ENCODE measurements at places on chromosomes 2 and 18.

GRCh38 chr2:46520130-46520711, 40.9 kb downstream of the TMEM247 start:
- DNase-seq: no peak

DNA sequence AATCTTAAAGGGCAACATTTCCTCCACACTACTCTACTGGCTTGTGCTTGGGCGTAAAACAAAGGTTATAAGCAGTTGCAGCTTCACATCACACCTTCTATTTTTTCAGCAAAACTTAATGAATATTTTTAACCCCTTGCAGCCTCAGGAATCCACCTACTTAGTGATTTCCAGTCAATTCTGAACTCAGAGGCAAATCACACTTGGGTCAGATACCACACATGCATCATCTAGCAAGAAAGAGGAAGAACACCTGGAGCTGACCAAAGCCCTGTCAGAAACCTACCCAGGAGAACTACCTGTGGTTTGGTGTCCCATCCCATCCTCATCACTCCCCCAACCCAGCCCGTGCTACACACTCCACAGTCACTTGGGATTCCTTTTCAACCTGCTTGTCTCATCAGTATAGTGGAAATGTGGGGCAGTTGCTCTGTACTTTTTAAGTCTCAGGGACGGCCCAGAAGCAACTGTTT, 25.5 kb downstream of the PIAS2 start:
- no peak for DNase-seq

DNA sequence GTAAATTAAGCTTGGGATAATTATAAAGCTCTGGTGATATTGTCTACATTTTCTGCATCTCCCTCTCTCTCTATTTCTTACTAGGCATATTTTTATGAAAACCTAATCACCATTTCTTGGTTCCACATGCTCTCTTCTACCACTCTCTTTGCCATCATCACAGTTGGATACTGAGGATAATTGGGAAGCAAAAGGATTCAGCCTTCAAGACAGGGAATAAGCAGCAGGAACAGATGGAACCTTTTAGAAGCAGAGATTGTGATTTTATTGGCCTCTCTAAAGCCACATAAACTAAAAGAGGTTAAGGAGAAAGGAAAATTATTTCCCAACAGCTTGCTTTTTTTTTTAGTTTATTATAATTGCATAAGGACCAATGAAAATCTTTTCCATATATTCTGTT, 226.3 kb upstream of the SPHKAP start:
- DNase-seq: no peak

- no peak for DNase-seq
Observed at GRCh38 chr2:179277429-179278196, 13.0 kb upstream of the SESTD1 start.

GRCh38 chr2:41782306-41783158, 265.3 kb upstream of the PKDCC start:
- no peak for DNase-seq

DNA sequence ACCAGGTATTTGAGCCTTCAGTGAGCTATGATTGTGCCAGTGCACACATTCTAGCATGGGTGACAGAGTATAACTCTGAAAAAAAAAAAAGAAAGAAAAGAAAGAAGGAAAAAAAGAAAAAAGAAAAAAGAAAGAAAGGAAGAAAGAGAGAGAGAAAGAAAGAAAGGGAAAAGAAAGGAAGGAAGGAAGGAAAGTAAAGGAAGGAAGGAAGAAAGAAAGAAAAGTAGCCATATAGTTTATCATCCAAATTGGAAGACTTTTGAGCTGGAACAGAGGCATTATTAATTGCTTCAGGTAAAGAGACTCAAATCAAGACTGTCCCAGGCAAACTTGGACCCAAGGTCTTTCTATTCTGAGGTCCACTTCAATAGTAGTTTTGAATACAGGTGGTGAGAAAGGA, 32.9 kb upstream of the ZEB2 start:
- no peak for DNase-seq

DNA sequence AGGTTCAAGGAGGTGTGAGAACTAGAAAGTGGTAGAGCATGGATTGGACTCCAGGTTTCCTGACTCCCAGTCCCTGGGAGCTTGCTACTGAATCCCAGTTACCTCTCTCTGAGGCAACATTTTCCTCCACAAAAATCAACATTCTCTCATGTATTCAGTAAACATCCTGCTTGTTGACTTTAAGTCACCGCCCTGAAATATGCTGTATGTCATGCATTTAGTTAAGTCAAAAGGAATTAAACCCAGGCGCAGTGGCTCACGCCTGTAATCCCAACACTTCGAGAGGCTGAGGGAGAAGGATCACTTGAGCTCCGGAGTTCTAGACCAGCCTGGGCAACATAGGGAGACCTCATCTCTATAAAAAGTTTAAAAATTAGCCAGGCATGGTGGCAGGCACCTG, 3.8 kb downstream of the MATN3 start:
- DNase-seq: no peak

DNA sequence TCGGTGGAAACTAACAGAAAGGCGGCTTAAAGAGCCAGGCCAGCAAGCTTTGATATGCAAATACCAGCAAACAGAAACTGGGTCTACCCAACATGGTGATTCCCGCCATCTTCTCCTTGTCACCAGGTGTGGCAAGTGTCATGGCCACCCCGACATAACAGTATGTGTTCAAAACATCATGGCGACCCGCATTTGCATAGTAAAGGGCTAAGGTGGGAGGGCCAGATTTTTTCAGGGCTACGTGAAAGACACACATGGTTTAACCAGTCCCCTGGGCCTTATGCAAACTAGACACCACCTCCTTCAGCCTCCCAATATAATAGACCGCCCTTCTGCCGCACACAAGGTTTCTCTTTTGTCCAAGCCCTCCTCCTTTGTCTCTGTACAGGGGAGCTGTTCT, 260.4 kb downstream of the METTL4 start:
- DNase-seq: no peak

- no peak for DNase-seq
Observed at GRCh38 chr2:165634855-165635254, 159.2 kb downstream of the GALNT3 start.

DNA sequence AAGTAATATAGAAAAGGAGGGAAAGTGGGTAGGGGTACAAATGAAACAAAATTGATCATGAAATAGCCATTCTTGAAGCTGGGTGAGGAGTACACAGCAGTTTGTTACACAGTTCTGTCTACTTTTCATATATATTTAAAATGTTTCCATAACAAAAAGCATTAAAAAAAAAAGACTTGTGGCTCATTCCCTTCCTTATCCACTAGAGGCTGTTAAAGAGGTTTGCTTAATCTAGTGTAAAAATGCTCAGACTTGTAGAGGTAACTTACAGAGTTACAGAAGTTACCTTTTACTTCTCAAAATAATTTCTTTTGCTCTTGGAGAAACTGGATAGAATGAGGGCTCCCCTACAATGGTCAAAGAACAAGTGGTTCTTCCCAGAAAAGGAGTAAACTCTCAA, 8.1 kb upstream of the WIPF1 start:
- no peak for DNase-seq

GRCh38 chr18:2480536-2480935, 90.8 kb downstream of the METTL4 start:
- no peak for DNase-seq

DNA sequence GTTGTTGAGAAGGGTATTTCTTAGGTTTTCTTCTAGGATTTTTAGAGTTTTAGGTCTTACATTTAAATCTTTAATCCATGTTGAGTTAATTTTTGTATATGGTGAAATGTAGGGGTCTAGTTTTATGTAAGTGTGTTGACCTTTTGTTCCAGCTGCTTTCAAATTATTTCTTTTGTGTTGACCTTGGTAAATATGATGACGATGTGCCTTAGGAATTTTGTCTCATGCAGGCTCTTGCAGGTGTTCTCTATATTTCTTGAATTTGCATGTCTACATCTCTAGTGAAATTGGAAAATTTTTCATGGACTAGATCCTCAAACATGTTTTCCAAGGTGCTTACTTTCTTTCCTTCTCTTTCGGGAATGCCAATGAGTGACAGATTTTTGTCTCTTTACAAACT, 1609.3 kb upstream of the ZEB2 start:
- DNase-seq: no peak

DNA sequence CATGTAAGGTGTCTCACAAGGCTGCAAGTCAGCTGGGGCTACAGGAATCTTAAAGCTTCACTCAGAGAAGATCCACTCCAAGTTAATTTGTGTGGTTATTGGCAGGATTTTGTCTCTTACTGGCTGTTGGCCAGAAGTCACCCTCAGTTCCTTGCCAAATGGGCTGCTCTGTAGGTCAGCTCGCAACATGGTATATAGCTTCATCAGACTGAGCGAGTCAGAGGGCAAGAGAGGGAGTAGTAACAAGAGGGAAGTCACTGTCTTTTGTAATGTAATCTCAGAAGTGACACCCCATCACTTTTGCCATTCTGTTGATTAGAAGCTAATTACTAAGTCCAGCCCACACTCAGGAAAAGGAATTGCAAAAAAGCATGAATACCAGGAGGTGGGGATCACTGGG, 119.5 kb downstream of the LRRTM1 start:
- DNase-seq: no peak

GRCh38 chr2:181781078-181781786, 100.9 kb upstream of the NEUROD1 start:
- DNase-seq: no peak

- no peak for DNase-seq
Observed at GRCh38 chr2:240205348-240205747, 64.9 kb upstream of the OTOS start.

DNA sequence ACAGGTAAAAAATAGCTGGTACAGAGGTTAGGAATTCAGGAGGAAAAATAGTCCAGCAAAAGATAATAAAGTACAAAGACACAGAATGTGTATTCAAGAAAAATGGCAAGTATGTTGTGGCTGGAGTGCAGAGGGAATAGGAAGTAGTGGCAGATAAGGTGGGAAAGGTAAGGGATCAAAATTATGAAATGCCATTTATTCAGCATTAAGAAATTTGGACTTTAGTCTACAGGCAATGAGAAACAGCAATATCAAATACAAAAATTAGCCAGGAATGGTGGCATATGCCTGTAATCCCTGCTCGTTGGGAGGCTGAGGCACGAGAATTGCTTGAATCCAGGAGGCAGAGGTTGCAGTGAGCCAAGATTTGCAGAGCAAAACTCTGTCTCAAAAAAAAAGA, 10.3 kb downstream of the MMADHC start:
- DNase-seq: no peak

GRCh38 chr2:118492335-118492734, 355.1 kb downstream of the EN1 start:
- DNase-seq: no peak

DNA sequence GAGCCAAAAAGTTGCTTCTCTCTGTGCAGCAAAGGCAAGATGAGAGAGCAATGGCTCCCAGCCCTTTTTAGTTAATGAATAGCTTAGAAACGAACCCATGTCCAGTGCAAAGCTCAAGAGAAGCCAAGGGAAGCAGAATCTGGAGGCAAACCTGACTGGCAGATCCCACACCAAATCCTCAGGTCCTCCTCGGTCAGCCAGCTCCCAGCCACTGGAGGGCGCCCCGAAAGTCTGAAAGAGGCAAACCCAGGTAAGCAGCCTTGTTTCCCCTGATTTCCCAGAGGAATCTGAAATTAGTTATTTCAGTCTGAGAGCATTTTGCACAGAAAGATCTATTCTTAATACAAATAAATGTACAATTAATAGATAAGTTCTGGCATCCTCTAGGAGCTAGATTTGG, 71.3 kb upstream of the PID1 start:
- no peak for DNase-seq

DNA sequence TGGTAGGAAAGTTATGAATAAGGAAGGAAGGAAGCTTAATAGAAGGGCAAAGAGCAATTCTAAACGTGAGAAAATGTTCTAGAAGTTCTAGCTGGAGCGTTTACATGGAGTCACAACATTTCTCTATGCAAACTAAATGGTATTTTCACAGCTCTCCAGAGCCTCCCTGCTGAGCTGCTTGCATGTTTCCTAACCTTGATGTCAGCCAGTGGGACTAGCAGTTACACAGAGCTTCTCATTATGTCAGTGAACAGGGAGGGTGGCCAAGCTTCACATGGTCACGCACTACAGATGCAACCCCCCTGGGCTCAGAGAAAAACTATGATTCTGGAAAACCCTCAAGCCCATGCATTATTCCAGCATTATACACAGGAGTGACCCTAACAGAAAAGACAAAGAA, 153.4 kb upstream of the CCDC150 start:
- DNase-seq: no peak

DNA sequence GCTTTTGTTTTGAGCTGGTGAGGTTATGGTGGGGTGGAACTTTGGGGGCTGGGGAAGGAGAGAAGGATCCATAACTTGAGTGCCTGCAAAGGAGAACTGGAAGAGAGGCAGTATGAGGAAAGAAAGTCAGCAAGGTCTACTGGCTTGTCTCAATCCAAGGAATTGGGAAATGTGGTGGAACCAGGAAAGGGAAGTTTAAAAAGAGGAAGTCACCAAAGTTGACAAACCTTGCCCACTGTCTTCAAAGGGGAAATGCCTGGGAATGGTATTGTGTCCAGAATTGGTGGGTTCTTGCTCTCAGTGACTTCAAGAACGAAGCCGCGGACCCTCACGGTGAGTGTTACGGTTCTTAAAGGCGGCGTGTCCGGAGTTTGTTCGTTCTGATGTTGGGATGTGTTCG, 304.1 kb upstream of the FAM98A start:
- DNase-seq: no peak

DNA sequence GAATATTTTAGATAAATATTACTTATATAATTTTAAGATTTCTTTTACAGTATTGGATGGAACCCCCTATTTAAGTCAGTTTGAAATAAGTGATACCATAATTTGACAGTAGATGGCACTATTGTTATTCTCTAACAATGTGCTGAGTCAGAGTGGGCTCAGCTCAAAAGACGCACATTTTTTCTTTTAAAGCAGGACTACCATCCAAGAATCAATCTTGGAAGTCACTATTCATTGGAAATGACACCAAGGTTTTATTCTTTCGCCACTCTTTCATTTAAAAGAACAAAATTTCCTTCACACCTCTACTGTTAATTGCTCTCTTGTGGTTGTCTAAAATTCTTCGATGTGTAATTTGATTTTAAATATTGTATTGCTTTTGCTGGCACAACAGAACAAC, 32.6 kb upstream of the SPAG16 start:
- DNase-seq: no peak

- no peak for DNase-seq
Observed at GRCh38 chr2:207640160-207640559, 15.0 kb upstream of the METTL21A start.

DNA sequence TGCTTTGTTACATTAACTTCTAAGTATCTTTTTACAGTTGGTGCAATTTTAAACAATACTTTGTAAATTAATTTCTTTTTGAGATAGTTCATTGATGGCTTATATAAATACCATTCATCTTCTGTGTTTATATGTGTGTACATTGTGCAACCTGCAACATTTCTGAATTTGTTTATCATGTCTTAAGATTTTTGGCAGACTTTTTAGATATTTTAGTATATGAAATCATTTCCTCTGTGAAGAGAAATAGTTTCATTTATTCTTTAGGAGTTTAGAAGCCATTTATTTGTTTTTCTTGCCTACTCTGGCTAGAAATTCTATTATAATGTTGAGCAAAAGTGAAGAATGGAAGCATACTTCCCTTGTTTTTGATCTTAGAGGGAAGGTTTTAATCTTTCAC, 337.8 kb upstream of the DSEL start:
- no peak for DNase-seq

DNA sequence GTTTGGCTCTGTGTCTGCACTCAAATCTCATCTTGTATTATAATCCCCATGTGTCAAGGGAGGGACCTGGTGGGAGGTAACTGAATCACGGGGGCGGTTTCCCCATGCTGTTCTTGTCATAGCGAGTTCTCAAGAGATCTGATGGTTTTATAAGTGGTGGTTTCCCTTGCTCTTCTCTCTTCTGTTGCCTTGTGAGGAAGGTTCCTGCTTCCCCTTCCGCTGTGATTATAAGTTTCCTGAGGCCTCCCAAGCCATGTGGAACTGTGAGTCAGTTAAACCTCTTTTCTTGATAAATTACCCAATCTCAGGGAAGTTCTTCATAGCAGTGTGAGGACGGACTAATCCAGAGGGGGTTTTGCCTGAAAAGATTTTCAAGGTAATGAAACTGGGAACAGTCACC, 245.4 kb downstream of the GALR1 start:
- DNase-seq: no peak
